ENCODE measurements at places on chromosomes 6 and 20. TPM values are rescaled to one million over a fixed set of nuclear protein-coding genes. Genes with fewer than 3 reads are reported as not detected.

DNA sequence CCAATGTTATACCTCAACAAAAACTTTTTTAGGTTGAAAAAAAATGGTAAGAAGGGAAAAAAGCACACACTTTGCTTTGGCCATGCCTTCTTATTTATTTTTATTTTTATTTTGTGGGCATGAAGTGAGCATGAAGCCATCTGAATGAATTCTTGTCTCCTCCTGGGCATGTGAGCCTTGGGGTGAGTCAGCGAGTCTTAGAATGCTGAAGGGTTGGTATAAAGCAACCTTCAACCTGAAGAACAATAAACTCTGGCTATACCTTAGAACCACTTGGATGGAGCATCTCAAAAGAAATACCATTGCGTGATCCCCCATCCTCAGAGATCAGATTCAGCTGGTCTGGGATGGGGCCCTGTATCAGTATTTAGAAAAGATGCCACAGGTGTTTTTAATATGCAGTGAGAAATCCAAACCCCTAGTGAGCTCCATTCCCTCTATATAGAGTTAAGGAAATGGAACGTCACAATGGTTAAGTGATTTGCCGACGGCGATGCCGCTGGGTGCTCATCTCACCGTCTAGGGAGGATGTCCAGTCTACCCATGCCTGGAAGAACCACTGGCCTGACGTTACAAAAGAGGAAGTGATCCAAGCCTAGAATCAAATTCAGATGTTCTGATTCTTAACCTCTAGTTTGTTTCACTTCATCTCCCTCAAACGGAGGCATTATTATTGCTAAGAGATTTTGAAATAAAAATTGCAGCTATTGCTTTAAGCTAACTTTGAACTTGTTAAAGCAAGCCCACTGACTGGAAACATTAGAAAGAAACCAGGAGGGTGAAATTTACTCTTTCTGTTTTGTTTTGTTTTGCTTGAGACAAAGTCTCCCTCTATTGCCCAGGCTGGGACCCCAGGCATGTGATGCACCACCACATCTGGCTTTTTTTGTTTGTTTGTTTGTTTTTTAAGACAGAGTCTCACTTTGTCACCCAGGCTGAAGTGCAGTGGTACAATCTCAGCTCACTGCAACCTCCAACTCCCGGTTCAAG is 67.1 kb downstream of the EDN1 start:
- DNase-seq = no peak

Gene PDE7B
- 1.7 TPM for total RNA-seq

DNA sequence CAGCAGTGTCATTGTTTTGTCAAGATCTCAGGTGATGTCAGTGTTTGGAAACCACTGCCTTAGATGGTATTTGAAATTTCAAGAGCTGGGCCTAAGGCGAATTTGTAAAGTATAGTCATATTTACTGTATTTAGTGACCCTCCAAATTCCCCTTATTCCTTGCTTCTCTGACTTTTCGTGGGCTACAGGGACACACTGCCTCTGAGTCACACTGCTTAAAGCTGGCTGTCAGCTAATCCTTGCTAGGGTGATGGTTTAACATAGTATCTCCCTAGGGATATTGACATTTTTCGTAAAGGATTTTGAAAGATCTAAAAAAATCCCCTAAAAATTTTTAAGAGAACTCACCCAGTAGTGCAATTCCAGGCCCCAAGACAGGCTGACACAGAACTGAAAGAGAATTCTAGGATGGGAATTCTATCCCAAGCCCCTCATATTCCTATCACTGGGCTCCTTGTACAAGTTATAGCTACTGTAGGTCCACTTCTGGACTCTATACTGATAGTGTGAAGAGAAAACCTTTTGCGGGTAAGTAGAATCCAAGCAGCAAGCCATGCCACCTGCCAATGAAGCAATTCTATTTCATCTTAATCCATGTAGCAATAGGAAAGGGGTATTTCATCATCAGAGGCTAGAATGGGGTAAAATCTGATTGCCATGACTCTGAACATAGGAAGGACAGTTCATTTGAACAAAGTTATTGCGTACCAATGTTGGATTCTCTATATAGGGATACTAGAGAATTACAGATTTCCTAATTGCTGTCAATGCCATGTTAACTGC is 4.3 kb downstream of the BMP6 start:
- no peak for DNase-seq

- no peak for DNase-seq
These were observed 25.3 kb downstream of the SNX5 start for GRCh38 chr20:17943343-17943742.

GRCh38 chr6:41200901-41201763 is at the start of gene TREML2:
Gene TREML2 (minus strand): TSS chr6:41201149. CDS start chr6:41201008, 141 bp downstream.
- DNase-seq = no peak

GRCh38 chr6:150735341-150735851 is 130.1 kb upstream of the MTHFD1L start:
- no peak for DNase-seq

All from H4 (cell line).